ENCODE measurements at places on chromosomes 11 and 22.

GRCh38 chr11:112216561-112217105 lies 9.6 kb upstream of the PTS start:
- no peak for DNase-seq

DNA sequence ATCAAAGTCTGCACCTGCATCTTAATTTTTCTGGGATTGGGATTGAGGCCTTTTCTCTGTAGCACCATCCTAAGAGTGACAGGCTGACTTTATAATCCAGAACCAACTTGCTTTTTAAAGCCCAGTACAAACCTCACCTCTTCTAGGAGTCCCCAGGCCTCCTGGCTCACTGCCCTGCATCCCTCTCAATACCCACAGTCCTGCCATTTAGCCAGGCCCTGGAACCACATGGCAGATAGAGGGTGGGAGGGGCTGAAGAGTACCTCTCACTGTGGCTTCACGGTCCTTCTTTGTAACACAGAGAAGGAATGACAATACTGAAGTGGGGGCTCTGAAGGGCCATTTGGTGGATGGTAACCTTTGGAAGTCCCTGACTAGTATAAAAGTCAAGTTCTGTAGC lies 63.5 kb upstream of the PHOX2A start:
- no peak for DNase-seq

DNA sequence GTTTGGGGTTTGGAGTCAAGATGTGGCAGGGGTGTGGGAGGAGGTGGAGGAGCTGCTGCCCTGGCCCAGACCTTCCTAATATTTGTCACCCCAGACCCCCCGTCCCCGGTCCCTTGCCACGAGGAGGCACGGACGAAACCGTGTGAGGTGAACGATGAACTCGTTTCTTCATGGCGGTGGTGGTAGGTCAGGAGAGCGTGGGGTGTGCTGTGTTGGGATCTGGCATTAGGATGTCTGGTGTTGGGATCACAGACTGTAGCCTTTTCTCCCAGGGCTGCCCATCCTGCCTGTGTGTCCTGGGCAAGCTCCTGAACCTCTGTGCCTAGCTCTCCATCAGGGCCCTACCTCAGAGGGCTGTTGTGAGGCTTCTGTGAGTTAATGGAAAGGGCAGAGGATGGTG lies 8.4 kb downstream of the MAPK8IP2 start:
- DNase-seq: no peak

GRCh38 chr22:46502440-46503175 lies 34.8 kb downstream of the CELSR1 start:
- DNase-seq: no peak

GRCh38 chr11:80993536-80993935 lies 1552.7 kb upstream of the TENM4 start:
- no peak for DNase-seq

- no peak for DNase-seq
Observed at GRCh38 chr22:28977481-28977971, 84.1 kb downstream of the C22orf31 start.

DNA sequence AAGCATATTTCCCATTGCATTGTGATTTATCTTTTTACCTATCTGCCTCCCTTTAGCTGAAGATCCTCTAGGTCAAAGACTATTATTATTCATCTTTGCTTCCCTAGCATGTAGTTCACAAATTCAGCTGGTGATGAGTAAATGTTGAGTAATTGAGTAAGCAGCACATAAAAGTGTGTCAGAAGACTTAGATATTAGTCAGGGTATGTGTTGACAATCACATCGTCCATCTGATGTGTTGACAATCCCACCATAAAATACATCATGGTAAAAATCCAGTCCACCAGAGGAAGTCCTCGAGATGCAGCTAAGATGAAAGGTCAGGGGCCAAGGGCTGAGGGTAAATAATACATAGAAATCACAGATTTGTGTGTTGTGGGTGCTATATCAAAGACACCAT lies 22.9 kb upstream of the ABTB2 start:
- DNase-seq: no peak

DNA sequence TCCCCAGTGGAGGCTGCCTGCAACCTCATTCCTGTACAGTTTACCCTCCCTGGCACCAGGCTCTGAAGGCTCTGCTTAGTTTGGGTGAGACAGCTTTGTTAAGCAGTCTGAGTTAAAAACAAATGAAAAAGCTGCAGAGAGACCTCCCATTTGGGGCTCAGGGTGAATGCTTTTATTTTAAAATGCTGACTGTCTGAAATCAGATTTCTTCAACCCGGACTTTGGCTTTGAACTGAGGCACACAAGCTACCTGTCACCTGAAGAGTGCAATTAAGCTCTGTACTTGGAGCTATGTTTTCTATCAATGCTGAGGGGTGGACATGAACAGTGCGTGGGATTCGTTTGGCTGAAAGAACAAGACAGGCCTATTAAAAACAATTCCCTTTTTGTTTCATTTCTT lies 217.5 kb upstream of the SORL1-AS1 start:
- no peak for DNase-seq

GRCh38 chr11:61021661-61022212 lies 50.3 kb downstream of the CD6 start:
- DNase-seq: no peak

- no peak for DNase-seq
Observed at GRCh38 chr11:64444838-64445441, 86.0 kb downstream of the RPS6KA4 start.

DNA sequence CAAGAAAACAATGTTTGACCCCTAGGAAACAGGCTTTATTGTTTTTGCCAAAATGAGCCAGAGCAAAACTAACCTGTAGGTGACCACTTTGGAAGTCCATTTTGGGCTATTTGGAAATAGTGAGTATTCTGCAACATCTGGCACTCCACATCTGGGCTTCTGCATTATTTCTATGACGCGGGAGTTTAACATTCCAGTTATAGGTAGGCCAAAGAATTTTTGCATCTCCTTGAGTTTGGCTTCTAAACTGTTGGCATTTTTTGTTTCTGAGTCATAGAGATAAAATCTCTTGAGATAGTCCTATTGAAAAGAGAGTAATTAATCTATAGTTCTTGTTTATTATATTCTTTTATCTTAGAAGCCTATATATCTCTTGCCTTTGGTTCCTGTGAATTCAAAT lies 2.9 kb downstream of the MMP7 start:
- no peak for DNase-seq

DNA sequence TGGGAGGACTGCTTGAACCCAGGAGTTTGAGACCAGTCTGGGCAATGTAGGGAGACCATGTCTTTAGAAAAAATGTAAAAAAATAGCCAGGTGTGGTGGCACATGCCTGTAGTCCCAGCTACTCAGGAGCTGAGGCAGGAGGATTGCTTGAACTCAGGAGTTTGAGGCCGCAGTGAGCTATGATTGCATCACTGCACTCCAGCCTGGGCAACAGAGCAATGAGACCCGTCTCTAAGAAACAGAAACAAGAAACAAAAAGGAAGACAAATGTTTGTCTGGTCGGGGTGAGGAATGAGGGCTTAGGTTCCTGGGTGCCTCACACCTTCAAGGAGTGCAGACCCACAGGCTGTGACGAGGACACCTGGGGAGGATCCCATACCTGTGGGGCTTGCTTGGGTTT lies 191.9 kb downstream of the CEP164 start:
- DNase-seq: no peak

DNA sequence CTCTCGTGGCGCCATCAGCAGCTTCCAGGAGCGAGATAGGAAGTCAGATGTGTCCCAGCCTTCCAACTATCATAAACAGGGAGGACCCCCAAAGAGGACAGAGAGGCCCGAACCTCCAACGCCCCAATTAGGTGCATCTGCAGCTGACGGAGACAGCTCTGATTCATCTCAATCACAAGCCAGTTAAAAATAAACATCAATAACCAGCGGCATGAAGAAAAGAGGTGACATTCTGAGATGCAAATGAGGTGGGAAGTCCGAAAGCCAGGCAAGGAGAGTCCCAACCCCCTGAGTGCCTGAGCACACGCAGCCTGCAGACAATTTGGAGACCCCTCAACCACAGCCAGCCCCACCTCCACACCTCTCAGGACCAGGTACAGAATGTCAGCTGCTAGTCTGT lies 28.1 kb upstream of the IGSF9B start:
- no peak for DNase-seq

DNA sequence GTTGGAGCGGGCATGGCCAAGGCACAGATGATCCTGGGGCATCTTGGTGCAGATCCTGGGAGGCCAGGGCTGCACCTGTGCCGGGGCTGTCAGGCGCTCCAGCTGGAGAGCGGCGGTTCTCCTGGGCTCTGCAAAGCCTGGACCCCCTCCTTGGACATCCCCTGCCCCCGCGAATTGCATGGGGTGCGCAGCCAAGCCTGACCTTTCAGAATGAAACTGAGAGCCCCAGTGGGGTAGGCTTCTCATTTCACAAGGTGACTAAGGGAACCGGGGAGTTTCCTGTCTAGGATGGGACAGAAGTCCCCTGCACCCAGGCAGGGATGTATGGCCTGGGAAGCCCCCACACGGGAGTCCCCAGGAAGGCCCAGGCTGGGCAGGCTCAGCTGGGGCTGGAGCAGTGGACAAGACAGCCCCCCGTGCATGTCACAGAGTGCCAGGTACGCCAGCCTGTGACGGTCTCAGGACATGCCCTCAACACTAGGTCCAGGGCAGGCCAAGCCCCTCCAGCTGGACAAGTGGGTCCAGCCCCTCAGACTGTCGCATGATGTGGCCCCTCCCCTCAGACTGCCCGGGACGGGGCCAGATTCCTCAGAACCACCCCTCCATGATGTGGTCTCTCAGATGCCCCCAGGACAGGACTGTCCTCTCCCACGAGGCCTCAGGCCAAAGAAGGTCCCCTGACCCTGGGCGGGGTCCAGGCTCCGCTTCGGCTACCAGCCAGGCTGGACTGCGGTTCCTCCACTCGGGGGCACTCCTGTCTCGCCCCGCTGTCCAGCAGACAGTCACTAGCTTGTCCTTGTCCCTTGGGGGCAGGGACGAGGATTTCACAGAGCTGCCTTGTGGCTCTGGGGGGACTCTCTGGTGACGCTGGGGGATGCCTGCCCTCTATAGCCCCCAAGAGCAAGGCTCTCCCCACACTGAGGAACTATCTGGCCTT lies 2.3 kb downstream of the LSP1 start:
- no peak for DNase-seq

Data from cortex of kidney (tissue), 1 donor.